Right cardiac atrium (tissue), 5 donors: ENCODE measurements at places on chromosomes 2 and 18. TPM values are rescaled to one million over a fixed set of nuclear protein-coding genes. Genes with fewer than 3 reads are reported as not detected.

The DNER gene
- total RNA-seq = 38.5 TPM

The TMEM17 gene
- total RNA-seq = 1.8 TPM

DNA sequence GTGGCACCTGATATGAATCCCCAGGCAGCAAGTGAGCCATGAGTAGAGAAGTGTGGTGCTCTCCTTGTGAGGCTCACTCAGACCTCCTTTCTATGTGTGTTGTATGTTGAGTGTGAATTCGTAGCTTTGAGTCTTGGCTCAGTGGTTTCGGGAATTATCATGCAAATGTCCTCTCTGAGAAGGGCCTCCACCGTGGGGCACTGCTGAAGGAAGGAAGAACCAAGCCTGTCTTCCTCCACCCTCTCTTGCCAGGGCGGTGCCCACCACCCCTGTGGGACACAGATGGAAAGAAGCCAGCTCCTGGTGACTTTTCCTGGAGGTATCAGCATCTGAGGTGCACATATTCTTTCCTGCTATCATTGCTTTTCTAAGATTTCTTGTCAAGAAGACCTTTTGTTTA is 156.1 kb downstream of the MYT1L start:
- no peak for DNase-seq

DNA sequence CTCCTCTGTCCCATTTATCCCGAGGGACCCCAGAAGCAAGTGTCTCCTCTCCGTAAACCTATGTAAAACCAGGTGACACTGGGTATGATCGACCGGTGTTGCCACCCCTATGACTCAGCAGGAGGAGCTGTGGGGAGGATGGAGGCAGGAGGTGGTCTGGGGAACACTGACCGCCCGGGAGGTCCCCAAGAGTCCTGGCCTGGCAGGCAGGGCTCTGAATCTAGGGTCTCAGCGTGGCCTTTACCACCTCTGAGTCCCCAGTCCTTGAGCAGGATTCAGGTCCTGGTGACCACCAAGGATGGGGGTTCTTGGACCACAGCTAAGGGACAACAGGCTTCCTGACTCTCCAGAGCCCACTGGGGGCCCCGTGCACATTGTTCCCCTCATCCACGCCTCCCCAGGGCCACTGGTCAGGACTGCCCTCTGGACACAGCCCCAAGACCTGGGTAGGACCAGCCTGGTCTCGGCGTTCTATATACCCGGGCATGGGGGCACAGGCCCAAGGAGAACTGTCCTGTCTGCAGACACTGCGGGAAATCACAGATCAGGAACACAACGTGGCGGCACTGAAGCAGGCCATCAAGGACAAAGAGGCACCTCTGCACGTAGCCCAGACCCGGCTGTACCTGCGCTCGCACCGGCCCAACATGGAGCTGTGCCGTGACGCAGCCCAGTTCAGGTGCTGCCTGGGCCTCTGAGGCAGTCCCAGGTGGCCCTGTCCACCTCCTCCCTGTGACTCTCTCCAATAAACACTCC is 4.0 kb downstream of the TEKT4 start:
- no peak for DNase-seq

- no peak for DNase-seq
These were observed 10.1 kb upstream of the LYPD6B start for GRCh38 chr2:149028377-149028776.

The TFPI gene
- 42.7 TPM for total RNA-seq

DNA sequence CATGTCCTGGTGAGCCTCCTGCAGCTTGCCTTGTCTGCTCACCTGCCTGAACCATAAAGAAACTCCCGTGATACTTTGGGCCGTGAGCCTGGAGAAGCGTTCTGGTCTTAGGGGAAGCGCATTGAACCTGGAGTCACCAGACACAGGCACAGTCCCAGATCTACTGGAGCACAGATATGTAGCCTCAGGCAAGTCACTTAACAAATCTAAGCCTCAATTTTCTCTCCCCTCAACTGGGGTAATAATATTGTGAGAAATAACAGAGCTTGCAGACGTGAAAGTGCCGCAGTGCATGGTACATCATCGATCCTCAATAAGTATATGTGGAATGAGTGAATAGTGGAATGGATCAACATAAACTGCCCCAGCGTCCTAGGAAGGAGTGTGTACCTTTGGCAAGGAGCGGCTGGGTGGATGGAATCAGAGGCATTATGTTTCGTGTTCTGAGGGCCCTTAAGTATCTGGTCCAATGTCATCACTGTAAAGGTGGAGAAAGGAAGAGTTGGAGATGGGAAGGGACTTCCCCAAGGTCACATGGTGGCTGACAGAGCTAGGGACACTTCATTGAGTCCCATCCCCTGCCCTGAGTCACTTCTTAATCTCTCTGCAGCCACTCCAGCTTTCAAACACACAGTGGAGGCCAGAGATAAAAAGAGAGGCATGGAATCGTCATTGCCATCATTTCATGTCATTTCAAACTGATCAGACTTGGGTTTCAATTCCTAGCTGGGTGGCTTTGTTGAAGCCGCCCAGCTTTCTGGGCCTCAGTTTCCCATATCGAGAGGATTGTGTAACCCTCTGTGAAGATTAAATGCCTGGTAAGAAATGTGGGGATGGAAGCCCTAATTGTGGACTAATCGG is 172.4 kb downstream of the DDX1 start:
- no peak for DNase-seq

GRCh38 chr18:6423289-6423688 is 8.6 kb upstream of the L3MBTL4 start:
- no peak for DNase-seq

The LONRF2 gene
- 19.6 TPM for total RNA-seq

The ACKR3 gene
- total RNA-seq = 36.4 TPM

DNA sequence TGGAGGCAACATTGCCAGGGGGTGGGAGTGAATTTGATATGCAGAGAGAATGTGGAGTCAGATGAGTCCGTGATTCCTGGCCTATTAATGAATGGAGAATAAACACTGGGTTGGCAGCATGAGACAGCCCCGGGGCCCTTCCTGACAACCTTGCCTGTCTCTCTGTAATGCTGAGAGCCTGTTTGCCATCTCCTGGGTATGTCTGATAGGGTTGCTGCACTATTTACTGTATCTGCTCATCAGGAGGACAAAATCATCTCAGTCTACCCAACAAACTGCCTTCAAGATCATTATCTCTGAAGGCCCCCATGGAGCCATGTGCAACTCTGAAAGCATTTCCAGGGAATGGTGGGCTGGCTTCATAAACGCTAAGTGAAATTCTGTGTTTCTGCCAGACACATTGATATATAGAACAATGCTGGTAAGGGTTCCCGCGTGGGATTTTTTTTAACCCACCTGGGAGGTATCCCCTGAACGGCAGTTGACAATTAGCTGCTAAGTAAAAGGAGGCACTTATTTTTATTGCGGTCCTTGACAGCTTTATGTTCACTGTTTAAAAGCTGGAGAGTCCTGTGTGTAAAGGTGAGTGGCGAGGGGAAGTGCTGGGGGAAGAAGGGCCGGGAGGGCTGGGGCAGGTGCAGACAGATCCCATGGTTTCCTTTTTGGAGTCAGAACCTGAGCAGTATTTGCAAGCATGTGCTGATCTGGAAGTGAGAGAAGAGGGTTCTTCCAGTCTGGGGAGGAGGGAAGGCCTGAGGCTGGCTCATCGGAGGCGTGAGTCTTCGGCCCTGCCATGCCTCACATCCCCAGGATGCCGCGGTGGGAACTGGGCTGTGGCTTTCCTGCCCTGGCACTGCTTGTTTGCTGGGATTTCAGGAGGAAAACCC is 64.8 kb downstream of the ARHGAP25 start:
- DNase-seq = no peak

GRCh38 chr2:69582582-69583176 is 60.9 kb downstream of the AAK1 start:
- DNase-seq = no peak

The UCN gene
- 3.3 TPM for total RNA-seq

The ACYP2 gene
- 55.2 TPM for total RNA-seq

DNA sequence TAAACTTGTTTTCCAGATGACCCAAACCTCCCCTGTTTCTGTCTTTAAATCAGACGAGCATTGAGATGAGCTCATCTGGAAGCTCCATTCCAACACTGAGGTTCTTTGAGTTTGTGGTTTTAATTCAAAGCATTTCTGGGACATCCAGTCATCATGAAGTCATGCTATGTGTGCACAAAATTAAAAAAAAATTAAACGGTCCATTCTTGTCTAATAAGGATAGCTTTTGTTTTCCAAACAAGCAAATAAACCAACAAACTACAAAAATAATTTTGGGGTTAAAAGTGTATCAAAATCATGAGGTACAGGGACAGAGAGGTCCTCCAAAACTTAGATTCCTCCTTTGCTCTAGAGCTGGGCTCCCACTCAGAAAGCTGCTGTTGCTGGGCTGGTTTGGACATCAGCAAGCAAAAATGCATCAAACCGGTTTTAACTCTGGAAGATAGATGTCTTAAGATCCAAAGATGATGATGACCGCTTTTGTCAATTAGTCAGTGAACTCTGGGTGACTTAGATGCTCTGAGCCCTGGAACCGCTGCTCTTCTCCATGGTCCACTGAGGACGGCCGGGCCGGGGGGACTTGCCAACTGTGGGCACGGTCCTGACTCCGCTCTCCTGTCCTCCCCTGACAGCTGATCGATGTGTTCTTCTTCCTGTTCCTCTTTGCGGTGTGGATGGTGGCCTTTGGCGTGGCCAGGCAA is 65.4 kb downstream of the TRPM8 start:
- no peak for DNase-seq

DNA sequence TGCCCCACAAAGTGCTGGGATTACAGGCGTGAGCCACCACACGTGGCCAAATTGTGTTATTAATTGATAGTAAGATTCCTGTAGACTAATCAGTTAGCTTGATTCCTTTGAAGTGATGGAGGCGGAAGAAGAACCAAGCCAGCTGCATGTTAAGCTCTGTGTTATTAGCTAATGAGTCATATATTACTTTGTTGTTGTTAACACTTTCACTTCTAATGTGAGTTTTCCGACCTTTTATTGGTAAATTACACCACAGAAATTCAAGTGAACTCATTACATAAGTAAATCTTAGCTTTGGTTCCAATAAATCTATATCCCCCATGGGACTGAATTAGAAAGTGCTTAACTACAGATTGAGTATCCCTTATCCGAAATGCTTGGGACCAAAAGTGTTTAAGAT is 20.3 kb downstream of the CHMP1B start:
- no peak for DNase-seq

The GPR45 gene
- not detected for total RNA-seq
